ENCODE measurements at places on chromosomes 7 and 10.

GRCh38 chr7:79060498-79060897, 393.0 kb downstream of the MAGI2 start:
- no peak for DNase-seq

- DNase-seq: no peak
Observed at GRCh38 chr10:108902619-108903285, 1020.6 kb downstream of the XPNPEP1 start.

- DNase-seq: no peak
Observed at GRCh38 chr7:17421941-17422340, 123.5 kb downstream of the AHR start.

DNA sequence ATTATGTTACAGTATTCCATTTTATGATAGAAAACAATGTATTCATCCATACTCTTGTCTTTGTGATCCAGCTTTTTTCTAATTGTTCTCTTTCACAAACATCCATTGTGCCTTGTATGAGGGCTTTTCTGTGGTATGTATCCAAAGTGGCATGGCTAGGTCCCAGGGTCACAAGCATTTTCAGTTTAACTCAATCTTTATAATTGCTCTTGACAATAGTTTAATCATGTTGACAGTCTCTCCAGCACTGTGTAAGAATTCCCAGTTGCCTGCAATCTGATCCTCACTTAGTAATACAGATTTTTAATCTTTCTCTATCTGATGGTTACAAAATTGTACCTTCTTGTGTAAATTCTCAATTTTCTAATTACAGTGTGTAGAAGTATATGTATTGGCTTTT, 533.4 kb downstream of the NEBL start:
- no peak for DNase-seq

DNA sequence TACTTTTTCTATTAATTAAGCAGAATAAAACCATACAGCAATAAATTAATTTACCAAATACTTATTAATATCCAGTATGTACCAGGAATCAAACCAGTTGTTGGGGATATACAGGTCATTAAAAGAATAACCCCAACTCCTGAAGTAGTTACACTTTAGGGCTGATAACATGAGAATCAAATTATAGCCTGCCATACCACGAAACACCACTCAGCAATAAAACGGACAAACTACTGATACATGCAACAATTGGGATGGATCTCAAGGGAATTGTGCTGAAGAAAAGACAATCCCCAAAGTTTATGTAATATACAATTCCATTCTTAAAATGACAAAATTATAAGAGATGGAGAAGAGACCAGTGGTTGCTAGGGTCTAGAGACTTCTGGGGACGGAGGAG, 22.7 kb downstream of the MCMBP start:
- DNase-seq: no peak

DNA sequence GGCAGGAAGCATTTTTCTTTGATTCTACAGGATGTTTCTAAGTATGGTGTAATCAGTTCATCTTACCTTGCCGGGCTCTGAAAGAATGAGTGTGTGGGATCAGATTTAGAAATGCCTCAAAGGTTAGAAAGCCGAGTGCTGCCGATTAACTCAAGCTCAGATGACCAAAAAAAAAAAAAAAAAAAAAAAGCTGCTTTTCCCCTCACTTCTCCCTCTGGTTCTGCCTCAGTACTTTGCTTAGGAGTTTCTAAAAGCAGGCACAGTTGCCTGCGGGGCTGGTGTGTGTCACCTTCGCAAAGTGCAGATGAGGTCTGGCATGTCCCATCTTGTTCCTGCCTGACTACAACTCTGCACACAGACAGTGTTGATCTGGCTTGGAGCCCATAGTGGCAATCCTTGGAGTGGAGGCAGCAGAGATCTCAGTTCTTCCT, 47.0 kb downstream of the KIAA1217 start:
- peak; percentile 16 for DNase-seq

GRCh38 chr7:45193828-45194227, 36.2 kb downstream of the RAMP3 start:
- no peak for DNase-seq

- no peak for DNase-seq
Observed at GRCh38 chr7:80014511-80014910, 120.1 kb upstream of the GNAI1 start.

DNA sequence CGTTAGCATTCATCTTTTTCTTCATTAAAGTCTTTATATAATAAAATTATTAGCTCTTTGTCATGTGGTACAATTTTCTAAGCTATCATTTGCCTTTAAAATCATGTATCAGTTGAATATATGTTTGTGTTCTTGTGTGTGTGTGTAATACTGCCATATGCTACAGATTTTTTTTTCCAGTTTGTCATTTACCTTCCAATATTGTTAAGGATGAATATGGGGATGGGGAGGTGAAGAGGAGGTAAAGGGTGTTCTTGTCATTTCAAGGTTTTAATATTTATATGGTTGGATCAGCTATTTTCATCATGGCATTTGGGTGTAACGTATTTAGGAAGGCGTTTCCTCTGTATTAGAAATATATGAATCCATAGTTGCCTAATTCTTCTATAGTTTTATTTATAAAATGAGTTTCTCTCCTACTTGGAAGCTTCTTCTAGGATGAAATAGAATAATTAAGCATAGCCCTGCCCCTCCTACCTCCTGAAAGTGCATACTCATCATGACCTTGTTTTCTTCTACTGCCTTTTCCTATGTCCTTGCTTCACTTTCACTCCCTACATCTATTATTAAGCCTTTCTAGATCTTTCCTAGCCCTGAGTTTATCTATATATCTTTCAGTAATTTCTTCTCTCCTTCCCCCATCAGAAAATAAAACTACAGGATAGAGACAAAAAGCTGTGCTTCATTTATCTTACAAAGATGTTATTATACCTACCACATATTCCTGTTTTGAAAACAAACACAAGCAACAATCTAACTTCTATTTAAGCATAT, 25.1 kb downstream of the RAB18 start:
- DNase-seq: no peak

GRCh38 chr7:100516135-100516812, 22.7 kb upstream of the AGFG2 start:
- no peak for DNase-seq

DNA sequence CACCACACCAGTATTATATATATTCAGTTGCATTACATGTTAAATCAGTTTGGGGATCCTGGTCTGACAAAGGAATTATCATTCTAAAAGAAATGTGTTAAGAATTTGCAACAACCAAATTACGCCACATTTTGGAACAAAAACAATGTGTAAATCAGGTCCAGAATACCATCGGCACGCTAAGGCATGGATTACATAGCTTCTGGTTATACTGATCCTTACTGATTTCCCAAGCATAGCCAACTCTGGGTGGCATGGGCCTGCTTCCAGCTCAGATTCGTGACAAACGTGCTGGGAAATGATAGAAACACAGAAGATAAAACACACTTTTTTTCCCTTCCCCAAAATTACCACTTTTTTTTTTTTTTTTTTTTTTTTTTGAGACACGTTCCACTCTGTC, 660.0 kb downstream of the SORCS1 start:
- no peak for DNase-seq

DNA sequence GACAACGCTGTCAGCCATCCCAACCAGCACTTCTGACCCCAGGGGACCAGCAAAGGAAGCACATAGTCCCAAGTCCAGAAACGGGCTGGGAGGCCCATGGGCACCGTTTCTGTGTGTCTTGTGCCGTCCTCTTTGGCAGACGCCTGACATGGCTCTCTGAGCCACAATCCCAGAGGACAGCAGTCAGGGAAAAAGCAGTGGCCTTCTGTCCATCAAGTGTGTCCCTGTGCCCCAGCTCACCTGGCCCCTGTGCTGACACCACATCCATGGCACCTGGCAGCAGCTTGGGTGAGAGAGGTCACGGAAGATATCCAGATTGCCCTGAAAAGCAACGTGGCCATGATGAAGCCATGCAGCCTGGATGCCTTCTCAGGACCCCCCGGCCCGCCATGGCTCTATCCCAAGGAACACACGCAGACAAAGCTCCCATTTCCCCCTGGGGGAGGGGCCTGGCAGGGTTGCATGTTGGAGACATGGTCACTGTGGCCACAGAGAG, 38.1 kb upstream of the ANTXRL start:
- no peak for DNase-seq

GRCh38 chr10:52701647-52702046, 70.9 kb downstream of the MBL2 start:
- no peak for DNase-seq

GRCh38 chr7:115116773-115117715, 195.2 kb downstream of the MDFIC start:
- DNase-seq: no peak

DNA sequence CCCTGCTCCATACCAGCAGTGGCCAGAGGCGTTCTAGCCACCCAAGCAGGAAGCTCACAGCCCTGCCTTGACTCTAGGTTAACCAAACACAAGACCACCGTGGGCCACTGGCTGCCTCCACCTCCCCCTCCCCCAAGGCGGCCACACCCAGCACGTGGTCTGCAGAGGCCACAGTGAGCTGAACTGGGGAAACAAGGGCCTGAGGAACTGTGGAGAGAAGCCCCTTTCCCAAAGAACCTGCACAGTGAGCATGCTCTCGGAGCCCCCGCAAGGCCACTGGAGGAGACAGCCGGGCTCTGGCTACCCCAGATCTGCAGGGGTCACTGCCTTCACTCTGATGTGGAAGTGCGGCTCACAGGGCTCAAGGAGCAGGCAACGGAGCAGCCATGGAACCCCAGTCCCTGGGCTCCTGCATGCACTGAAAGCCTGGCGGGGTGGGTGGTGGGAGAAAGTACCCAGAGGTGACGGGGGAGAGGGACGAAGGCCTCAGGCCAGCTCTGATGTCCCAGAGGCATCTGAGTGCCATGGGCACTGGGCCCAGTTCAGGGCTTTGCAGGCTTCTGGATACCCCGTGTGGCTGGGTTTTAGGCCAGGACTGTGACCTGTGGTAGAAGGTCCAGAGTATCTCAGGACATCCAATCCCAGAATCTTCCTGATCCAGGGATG, 189.2 kb downstream of the EBF3 start:
- no peak for DNase-seq

DNA sequence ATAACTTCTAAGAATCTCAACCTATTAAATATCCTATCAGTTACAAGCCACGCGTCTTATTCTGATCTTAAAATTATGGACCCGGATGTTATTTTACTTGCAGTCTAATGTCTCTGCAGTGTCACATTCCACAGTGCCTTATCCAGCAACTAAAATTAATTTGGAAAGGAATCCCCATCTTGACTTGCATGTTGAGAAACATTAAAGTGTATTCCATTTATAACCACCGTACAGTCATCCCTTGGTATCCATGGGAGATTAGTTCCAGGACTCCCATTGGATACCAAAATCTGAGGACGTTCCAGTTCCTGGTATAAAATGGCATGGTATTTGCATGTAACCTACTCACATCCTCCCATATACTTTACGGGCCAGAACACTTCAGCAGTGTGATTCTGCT, 194.7 kb downstream of the ARHGAP21 start:
- DNase-seq: no peak

GRCh38 chr10:43236176-43236850, 30.6 kb downstream of the RASGEF1A start:
- DNase-seq: no peak

DNA sequence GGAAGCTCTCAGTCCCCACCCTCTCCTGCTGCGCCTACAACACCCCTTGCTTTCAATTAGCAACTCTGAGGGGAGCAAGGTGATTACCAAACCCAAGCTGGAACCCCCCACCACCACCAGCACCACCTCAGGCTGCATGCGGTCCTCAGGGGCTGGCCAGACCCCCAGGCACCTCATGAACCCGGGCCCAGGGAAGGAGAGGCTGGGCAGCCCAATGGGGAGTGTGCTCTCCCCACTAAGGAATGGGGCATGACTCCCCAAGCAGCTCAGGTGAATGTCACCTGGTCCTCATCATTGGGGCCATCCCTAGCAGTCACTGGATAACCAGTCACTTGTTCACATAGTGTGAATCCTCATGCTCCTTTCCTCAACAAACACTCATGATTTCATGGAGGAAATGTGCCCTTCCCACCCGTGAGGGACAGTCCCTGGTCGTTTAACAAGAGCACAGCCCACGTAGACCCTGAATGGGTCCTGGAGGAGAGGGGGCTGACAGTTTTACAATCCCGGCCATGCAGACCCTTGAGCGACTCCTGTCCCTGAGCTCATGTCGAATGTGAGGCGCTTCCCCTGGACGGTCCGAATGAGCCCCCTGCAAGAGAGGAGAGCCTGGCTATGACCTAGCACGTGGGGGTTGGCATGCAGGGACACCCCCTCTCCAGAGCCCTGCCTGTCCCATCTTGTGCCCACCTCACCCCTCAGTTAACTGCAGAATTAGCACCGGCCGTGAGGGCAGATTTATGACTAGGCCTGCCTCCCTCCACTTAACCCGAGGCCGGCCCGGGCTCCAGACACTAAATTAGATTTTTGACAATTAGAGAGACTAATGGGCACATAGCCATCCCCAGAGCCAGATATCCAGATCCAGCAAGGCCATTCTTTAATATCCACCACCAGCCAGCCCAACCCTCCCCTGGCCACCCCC, 29.1 kb downstream of the POLL start:
- no peak for DNase-seq

DNA sequence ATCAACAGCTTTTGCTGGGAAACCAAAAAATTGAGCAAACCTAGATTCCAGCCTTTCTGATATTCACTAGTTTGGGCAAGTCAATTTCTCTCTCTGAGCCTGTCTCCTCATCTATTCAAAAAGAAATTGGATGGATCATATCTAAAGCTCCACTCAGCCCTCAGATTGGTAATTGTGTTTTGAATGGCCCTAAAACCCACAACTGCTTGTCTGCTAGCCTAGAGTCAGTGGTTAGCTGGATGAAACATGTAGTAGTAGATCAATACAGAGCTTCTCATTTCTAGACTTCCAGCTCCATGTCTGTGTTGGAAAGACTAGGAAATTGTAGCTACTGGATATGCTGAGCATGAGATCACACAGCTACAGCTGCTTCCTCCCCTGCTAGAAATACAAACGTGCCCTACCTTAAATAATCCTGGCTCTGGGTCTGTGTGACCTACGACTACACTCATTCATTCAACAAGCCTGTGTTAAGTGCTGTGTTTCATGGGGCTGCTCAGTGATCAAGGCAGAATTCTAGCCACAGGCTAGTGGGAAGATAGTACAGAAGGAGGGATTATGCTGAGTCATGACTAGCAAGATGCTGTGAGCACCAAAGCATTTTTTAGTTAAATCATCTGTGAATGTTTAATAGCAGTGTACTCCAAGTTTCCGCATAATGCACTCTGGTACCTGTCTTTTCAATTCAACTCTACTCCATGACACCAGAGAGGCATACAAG, 15.7 kb downstream of the DNTT start:
- DNase-seq: no peak

- no peak for DNase-seq
Observed at GRCh38 chr7:108037140-108037539, 34.2 kb upstream of the LAMB1 start.

Data from NCI-H1105 treated with DMSO at 0.1 percent for 48 hours (cell line).